NCI-H774 (cell line): ENCODE measurements at places on chromosomes 6 and 20.

GRCh38 chr20:51001430-51002265, 21.3 kb downstream of the KCNG1 start:
- no peak for DNase-seq

GRCh38 chr6:53539561-53539960, 5.3 kb downstream of the GCLC start:
- no peak for DNase-seq

DNA sequence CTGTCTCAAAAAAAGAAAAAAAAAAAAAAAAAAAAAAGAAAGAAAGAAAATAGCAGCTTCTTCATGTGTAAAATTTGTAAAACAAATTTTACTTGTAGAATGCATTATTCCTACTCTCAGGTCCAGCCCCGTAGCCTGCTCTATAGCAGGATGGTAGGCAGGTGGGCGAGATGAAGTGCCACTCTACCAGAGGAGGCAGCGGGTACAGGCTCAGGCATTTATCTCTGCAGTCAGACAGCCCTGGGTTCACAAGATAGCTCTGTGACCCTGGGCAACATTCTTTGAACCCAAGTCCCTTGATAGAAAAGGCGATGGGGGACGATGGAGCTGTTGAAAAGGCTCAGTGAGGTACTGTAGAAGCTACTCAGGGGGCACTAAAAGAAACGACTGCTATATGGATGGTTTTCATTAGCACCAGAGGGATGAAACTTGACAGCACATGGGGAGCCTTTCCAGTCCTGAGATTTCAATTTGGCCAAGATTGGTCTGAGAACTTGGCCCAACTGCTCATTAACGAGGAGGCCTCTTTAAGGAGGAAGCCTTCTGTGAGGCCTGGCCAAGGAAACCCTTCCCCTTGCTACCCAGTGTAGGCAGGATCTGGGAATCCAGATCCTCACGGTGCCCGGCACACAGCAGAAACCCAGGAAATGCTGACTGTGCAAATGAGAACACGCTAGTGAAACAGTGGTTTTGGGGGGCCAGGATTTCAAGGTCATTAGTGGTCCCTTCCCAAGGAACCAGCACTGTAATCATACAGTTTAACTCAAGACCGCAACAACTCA, 63.1 kb downstream of the MYH7B start:
- no peak for DNase-seq

- no peak for DNase-seq
Measured at GRCh38 chr20:733861-734260, 34.4 kb downstream of the SLC52A3 start.

GRCh38 chr20:58691773-58692578, 624 bp upstream of the NPEPL1 start:
- DNase-seq, result no peak

DNA sequence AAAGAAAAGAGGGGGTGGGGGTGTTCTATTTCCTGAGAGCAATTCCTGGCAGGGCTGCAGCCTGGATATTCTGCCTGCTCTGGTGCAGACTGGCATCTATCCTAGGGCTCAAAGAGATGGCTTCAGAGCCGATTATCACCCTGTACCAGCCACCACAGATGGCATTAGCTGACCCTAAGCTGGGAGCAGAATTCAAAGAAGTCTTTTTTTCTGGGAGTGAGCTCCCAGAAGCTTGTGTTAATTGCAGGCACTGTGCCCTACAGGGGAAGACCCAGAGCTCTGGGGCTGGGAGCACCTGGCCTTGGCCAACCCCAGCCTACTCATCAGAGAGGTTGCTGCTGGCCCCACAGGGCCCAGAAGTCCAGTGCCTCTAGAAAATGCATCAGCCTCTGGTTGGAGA, 85.9 kb downstream of the PXDC1 start:
- no peak for DNase-seq

- DNase-seq, result peak; percentile 94
Measured at GRCh38 chr6:36678488-36679042, at the start of gene CDKN1A. CDKN1A (plus strand) TSS chr6:36678714; CDS start chr6:36684102, 5,388 bp downstream.

GRCh38 chr6:140041056-140041455, 666.6 kb upstream of the CITED2 start:
- DNase-seq, result no peak

DNA sequence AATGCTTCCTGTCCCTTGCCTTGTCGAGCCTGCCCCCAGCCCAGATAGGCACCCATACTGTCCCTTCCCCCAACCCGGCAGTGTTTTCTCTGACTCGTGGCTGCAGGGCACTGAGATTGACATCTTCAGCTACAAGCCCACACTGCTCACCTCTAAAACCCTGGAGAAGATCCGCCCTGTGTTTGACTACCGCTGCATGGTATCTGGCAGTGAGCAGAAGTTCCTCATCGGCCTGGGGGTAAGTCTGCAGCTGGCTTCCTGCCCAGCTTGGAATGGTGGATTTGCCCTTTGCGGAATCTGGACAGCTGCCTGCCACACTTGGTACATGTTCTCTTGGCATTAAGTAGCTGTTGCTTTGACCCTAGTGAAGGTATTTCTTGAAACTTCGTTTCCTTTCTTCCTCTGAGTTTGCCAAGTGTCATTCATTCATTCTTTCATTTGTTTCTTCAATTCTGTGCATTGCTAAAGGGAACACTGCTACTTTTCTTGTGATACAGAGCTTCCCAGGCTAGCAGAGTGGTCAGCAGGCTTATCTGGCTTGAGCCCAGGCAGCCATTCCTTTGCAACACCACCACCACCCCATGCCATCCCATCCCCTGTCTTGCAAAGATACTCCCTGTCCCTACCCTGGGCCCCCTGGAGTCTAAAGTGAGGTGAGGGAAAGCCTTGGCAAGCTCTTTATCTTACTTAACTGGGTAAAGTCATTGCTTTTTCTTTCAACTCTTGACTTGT, 26.2 kb downstream of the CCDC167 start:
- no peak for DNase-seq

GRCh38 chr6:36141961-36142360, 11.6 kb downstream of the MAPK13 start:
- no peak for DNase-seq
